ENCODE measurements at places on chromosomes 3 and 15. TPM values are rescaled to one million over a fixed set of nuclear protein-coding genes. Genes with fewer than 3 reads are reported as not detected.

The SERPINI2 gene
- not detected for polyA plus RNA-seq

DNA sequence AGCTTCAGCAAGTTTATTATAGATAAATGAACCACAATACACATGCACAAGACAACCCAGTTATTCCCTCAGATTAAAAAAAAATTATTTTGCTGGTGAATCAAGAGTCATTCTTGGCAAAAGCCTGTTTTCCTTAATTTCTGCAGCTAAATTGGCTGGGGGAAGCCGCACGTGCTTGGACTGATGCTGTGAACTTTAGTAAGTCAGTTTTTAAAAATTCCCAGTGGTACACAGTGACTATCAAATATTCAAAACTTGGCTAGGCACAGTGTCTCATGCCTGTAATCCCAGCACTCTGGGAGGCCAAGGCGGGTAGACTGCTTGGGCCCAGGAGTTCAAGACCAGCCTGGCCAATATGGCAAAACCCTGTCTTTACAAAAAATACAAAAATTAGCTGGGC lies 23.9 kb downstream of the EHD4 start:
- DNase-seq = no peak

DNA sequence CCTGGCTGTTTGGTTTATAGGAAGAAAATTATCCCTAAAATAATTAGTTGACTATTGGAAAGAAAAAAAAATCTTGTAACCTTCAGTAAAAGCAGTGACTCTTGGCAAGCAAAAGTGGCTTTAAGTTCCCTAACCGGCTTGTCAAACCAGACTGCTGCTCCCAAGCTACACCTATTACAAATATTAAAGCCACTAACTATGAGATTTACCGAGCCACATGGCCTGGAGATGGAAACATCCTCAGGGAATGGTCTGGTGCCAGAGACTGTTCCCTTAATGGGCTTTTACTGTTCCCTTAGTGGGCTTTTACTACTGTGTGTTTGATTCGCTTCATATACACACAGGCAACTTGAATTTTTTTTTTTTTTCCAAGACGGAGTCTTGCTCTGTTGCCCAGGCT lies 35.9 kb upstream of the ZNF774 start:
- no peak for DNase-seq

DNA sequence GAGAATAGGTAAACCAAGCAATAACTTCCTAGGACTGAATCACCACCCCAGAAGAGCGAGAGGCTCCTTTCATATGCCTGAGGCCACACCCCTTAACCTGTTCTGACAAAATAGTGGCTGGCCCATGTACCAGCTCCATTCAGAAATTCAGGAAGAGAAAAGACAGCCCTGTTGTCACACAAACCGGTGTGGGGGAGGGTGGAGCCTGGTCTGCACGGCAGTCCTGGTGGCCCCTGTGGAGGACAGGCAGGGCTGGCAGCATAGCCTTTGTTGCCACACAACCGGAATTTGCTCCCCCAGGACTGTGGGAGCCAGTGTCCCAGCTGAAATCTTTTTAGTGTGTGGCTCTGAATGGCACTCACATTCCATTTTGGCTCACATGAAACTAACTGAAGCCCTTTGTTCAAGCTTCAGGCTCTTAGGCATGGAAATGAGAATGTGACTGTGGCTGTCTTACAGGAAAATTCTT lies 23.8 kb downstream of the RLBP1 start:
- no peak for DNase-seq

The TMCC1 gene
- 1.7 TPM for polyA plus RNA-seq

- DNase-seq = no peak
Measured at GRCh38 chr3:134146666-134147065, 104.0 kb downstream of the RYK start.

The CPB1 gene
- not detected for polyA plus RNA-seq

- DNase-seq = no peak
Measured at GRCh38 chr3:49471856-49472495, 1.9 kb downstream of the DAG1 start.

The STRIT1 gene
- not detected for polyA plus RNA-seq

DNA sequence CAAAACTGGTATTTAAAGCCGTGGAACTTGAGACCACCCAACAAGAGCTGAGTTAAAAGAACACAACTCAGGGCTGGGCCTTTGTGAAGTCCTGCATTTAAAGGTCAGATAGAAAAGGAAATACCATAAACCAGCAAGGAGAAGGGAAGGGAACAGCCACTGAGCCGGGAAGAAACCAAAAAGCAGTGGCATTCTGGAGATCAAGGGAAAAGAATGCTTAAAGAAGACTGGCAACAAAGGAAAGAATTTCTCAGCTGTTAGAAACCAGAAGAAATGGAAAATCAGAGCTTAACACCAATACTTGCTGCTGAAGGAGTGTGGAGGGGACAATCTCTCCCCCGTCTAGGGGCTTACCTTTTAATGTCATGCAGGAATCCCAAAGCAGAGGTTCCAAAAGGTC lies 247.4 kb upstream of the CHRNA7 start:
- DNase-seq = no peak

- DNase-seq = no peak
Measured at GRCh38 chr15:94749811-94750617, 518.7 kb downstream of the MCTP2 start.

The XPC gene
- 22.6 TPM for polyA plus RNA-seq

DNA sequence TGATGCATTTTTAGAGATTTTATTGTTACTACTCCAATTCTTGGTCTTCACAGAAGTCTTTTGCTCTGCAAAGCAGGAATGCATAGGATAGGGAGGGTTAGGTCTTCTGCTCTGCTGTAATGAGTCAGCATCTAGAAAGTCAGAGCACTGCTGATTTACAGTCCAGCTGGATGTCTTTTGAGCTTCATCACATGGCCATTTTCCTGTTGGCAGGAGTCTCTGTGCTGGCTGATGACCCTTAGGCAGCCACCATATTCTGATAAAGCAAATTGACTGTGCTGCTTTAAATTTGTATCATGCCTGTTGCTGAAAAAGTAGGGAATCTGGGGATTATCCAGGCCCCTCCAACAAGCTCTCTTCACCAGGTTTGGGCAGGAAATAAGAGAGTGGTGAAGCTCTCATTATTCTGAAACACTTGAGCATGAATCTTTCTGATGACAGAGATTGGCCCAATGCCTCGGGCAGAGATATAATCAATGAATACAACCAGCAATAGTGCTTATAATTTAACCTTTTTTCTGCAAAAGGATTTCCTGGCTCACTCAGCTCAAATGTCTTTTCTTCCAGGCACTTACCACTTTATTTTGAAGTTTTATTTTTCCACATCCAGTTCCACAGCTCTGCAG lies 9.7 kb upstream of the CRBN start:
- DNase-seq = no peak

GRCh38 chr3:50415061-50415460 lies 55.7 kb upstream of the TMEM115 start:
- DNase-seq = no peak

DNA sequence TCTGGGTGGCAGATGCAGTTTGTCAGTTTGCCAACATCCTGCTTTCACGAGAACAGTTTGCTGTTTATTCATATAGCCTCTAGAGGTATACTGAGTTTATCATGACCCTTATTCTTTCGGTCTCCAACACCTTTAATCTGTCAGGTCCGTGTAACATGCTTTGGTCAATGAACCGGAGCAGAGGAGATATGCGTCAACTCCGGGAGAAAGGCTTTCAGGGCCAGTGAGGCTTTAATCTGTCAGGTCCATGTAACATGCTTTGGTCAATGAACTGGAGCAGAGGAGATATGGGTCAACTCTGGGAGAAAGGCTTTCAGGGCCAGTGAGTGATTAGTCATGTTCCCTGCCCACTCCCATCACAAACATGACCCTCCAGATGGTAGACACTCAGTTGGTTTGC lies 16.9 kb upstream of the GPD1L start:
- no peak for DNase-seq

Measured in immature natural killer cell (primary cell).